RPMI7951 (cell line): ENCODE measurements at places on chromosomes 3 and 15. TPM values are rescaled to one million over a fixed set of nuclear protein-coding genes. Genes with fewer than 3 reads are reported as not detected.
A peak's percentile ranks its signal among the peaks of the same experiment; 100 is the strongest.

DNA sequence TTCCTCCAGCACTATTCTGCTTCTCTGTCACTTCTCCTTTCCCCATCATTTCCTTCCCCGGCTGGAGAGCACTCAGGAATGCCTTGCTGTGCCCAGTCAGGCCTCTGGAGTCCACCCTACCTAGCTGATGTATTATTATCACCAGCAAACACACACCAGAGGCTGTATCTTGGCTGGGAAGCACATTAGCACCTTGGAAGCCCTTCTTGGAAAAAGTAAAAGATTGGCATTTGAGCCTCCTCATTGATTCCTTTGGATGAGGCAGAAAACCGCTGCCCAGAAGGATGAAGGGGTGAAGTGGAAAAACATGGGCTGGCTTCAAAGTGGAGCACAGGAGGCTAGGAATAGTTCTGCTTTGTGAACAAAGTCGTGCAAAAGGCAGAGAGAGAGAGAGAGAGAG is 244.3 kb downstream of the RPLP1 start:
- no peak for DNase-seq

GRCh38 chr3:53813229-53813628 is 33.0 kb downstream of the CHDH start:
- no peak for DNase-seq

- DNase-seq = peak; percentile 35
These were observed 527.5 kb downstream of the NAALADL2 start for GRCh38 chr3:175386630-175387029.

DNA sequence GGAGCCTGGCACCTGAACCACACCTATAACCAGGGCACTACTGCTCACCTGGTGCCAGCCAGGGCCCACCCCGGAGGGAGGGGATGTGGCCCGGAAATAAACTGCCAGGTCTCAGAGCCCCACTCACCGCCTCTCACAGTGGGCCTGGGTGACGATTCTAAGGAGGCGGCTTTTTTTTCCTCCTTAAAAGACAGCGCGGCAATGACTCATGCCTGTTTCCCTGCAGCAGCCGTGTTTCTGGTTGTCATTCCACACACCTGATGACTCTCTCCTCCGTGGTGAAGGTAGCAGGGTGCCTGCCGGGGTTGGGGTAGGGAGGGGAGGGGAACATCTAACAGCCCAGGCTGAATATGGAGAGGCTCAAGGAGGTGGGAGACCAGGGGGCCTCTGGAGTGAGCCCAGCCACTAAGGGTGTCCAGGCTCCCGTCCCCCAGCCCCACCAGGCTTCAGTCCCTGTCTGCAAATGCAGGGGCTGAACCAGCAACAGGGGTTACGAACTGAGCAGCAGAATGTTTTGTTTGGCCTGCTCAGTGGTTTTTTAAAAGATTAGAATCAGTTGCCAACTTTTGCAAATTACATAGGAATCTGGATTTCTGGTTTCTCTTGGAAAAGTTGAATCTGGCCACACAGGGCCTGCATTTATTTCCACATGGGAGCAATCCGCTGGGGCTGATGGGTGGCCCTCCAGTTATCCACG is 127.3 kb upstream of the LINGO1 start:
- no peak for DNase-seq

Gene CHRM5
- not detected in 2 replicates for total RNA-seq

Gene P2RY14
- not detected in 2 replicates for total RNA-seq

Gene ZNF592
- 6.4 and 7.4 TPM in 2 replicates for total RNA-seq
